ENCODE measurements at places on chromosomes 1 and 21. TPM values are rescaled to one million over a fixed set of nuclear protein-coding genes. Genes with fewer than 3 reads are reported as not detected.
A peak's percentile ranks its signal among the peaks of the same experiment; 100 is the strongest.

CELA3A gene
- not detected for total RNA-seq

S100A7 gene
- total RNA-seq: not detected

DNA sequence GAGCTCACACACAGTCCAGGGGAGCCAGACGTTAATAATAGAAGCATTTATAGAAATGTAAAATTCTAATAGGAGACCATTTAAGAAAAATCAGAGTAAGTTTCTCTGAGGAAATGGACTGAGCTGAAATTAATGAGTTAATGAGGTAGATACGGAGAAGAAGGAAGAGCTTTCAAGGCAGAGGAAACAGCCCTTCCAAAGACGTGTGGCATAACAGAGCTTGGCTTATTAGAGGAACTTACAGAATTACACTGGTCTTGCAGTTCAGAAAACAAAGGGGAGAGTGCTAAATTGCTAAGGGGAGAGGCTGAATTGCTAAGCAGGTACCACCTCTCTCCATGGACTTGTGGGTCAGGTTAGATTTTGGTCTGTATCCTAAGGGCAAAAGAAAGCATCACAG, 8.2 kb upstream of the PIGK start:
- no peak for DNase-seq
- H3K27ac ChIP-seq: no peak overlapping the region

DNA sequence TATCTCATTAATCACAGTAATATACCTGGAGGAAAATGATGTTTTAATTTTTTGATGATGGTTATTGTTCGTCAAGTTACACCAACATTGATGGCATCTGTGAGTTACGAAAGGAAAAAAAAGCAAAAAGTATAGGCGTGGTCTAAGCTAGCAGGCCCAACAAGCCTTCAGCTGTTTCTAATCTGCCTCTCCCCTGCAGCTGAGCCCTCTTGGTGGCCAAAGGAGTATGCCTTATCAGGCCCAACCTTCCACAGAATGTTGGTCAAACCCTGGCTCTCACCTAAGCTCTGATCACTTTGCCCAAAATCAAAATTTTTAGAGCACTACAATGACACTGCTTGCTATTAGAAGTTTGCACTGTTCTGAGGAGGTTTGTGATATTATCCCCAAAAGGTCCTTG, 4.9 kb downstream of the C1orf105 start:
- DNase-seq: no peak
- H3K4me3 ChIP-seq: no peak overlapping the region
- H3K27me3 ChIP-seq: no peaks in the 10 kb centered on the region

DNA sequence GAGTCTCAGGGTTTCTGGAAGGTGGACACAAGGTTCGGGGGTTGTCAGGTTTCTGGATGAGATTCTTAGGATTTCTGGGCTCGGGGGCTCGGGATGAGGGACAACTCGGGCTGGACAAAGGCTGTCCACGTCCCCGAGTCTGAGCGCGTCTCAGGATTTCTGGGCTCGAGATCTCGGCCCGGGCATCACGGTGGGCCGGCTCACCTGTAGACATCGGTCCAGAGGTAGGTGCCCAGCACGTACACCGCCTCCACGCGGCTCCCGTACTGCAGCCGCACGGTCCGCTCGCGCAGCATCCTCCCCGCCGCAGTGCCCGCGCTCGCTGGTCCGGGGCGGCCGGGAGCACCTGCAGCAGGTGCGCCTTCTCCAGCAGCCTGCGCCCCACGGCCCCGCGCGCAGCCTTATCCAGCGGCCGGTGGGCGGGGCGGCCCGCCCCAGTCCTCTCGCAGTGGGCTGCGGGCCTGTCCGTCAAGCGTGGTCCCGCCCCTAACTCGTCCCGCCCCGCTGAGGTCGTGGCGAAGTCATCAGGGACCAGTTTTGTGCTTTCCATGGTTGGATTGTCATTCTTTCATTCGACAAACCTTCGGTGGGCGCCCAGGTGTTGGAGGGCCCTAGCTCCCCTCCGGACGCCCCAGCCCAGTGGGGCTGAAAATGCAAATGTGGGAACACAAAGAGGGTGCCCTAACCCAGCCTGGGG, at the start of gene PADI2:
PADI2 (minus strand) TSS at position 376 of the 697 bp plus-strand sequence; CDS start at position 296, 80 bp downstream.
- no peak within 1 kb of the TSS for H3K27ac ChIP-seq
- peak within 1 kb of the TSS; percentile 14 for H3K4me3 ChIP-seq
- peak; percentile 30 for DNase-seq
- H3K27me3 ChIP-seq: peaks cover 29% of the 10 kb centered on the region
- H3K4me1 ChIP-seq: peaks cover 5% of the 10 kb centered on the region

DNA sequence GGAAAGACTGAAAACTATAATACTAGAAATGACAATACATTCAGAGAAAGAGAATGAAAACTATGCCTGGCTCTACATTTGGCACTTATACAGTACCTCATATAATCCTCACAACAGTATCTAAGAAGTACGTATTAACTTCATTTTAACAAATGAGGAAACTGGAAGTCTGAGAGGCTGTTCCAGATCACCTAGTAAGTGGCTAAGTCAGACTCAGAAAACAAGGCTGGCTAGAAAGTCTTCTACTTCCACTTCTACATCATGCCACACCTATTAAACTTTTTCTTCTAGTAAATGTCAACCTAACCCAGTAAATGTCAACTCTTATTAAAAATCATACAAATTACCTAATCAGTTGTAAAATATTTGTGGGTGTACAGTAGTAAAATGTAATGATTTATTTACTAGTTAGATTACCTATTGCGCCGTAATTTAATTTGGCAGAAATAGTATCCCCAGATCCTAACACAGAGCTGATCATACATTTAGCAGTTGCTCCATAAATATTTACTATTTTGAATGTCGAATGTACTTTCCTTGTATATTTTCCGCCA, 36.8 kb upstream of the ASPM start:
- H3K36me3 ChIP-seq: peaks cover 1% of the 10 kb centered on the region
- no peak overlapping the region for H3K4me3 ChIP-seq
- H3K4me1 ChIP-seq: peaks cover 2% of the 10 kb centered on the region
- no peak for DNase-seq

- H3K36me3 ChIP-seq: no peaks in the 10 kb centered on the region
- H3K27me3 ChIP-seq: no peaks in the 10 kb centered on the region
Observed at GRCh38 chr1:200530623-200531261, 89.8 kb downstream of the KIF14 start.

DNA sequence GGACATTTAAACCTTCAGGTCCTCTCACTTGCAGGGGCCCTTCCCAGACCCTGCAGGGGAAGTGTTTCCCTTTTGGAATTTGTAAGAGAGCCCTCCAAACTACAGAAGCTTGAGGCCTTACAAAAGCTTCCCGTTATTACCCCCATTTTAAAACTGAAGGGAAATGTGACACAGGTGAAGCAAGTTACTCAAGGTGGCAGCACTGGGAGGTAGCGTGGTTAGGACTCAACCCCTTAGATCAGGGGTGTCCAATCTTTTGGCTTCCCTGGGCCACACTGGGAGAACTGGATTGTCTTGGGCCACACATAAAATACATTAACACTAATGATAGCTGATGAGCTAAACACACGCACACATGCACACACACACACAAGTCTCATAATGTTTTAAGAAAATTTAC, 15.8 kb upstream of the ZC3H12A start:
- no peak overlapping the region for H3K4me3 ChIP-seq
- no peaks in the 10 kb centered on the region for H3K36me3 ChIP-seq
- H3K4me1 ChIP-seq: no peaks in the 10 kb centered on the region
- DNase-seq: no peak

Measured in fibroblast of lung (primary cell).